Caco-2 (cell line): ENCODE measurements at places on chromosomes 5 and 9.
A peak's percentile ranks its signal among the peaks of the same experiment; 100 is the strongest.

DNA sequence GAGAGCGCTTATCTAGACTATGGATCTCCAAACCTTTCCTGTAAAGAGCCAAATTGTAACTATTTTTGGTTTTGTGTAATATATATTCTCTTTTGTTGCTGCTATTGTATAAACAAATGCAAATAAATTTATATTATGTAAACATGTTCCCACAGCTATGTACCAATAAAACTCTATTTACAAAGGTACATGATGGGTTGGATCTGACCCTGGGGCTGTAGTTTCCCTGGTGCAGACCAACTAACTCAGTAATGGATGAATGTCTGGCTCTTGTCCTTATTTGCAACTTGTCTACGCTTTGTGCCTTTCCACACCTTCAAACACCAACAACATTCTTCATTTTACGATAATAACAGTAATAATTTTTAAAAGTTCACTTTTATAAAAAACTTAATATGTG lies 27.5 kb upstream of the SPINK14 start:
- DNase-seq = no peak

- DNase-seq = no peak
Observed at GRCh38 chr9:124510650-124511425, 3.6 kb upstream of the NR5A1 start.

GRCh38 chr5:134503088-134503936 lies 22.2 kb upstream of the JADE2 start:
- no peak for DNase-seq

DNA sequence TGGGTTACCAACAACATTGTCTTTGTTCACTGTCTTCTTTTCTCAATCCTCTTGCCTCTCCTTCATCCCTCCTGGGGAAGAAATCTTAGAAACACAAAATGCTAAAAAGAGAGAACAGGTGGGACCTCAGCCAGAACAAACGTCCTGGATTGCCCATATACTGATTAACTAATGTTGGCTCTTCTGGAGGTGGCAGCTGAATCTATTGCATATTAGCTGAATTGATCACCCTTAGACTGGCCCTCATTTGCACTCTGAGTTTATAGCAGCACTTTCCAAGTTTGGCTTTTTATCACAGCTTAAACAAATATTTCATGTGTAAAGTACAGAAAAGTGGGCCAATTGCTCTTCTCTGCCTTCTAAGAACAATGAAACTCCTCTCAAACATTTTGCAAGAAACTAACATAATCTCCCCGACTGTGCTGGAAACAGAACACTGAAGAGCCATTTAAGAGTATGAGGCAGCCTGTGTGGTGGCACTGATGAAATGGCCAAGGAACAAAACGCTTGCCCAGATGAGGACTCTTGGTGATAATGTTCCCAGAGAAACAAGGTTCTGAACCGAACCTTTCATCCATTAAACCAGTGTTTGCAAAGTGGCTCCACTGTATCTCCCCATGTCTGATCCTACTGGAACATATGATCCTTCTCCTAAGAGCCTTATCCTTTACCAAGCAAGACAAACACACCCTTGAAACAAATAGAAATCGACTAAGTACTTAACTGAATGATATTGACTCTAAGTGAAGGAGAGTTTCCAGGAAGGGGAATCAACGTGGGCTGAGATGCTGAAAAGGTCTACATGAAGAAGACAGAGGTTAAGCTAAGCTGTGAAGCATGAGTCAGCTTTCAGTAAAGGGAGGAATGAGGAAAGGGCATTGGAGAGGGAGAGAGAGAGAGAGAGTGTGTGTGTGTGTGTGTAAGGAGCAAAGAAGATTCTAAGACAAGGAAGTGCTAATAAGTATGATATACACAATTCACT lies 83.2 kb upstream of the LIFR start:
- DNase-seq = no peak

- no peak for DNase-seq
Observed at GRCh38 chr9:133419005-133419404, 1.2 kb upstream of the REXO4 start.

GRCh38 chr5:64229163-64229774 lies 63.6 kb downstream of the RNF180 start:
- peak; percentile 26 for DNase-seq

DNA sequence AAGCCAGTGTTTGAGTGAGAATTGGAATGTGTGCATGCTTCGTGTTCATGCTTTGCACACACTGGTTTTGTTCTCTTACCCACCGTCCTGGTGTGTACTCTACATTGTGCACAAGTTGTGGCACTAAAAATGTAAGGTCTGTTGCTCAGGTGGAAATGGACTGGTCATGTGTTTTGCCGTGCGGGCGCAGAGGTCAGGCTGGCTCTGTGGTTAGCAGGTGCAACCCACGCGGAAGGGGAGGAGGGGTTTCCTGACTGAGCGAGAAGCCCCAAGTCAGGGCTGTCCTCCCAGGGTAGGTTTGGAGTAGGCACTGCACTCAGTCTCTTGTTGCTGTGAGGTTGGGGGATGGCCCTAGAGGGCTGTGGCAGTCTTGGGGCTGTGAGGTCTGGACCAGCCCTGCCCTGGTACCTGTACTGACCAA lies 86.6 kb downstream of the EHMT1 start:
- DNase-seq = no peak

- no peak for DNase-seq
Observed at GRCh38 chr9:98404237-98404636, 148.8 kb upstream of the TBC1D2 start.

DNA sequence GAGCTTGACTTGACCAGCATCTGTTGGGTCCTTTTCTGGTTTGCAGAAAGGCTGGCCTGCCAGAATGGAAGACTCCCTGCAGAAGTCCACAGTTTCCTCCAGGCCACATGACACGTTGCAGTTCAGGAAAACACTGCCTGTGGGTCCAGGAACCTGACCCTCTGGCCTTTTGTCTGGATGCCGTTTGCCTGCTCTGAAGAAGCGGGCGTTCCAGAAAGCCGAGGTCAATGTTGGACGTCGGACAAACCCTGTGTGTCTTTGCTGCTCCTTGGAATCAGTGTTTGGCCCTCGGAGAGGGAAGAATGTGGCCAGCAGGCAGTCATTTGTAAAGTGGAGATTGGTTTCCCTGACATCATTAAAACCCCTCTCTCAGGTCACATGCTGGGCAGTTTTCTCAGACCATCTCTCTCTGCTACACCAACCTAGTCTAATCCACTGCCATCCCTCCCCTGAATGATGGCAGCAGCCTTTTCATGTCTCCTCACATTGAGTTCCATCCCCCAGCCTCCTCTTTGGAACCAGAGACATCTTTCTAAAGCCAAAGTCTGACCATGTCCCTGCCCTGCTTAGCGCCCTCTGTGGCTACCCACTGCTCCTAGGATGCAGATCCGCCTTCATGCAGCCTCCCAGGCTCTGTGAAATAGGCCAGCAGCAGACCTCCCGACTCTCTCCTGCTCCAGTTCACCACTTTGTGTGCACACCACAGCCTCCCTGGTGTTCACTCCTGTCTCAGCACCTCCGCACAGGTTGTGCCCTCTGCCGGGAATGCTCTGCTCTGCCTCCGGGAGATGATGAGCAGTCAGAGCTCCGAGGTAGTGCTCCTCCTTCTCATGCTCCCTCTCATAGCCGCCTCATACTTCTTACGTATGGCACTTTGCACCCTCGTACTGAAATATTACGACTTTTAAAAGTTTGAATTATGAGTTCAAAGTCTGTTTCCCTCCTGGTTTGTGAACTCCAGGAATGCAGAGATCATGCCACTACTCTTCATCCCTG lies 75.6 kb downstream of the RALGPS1 start:
- no peak for DNase-seq

DNA sequence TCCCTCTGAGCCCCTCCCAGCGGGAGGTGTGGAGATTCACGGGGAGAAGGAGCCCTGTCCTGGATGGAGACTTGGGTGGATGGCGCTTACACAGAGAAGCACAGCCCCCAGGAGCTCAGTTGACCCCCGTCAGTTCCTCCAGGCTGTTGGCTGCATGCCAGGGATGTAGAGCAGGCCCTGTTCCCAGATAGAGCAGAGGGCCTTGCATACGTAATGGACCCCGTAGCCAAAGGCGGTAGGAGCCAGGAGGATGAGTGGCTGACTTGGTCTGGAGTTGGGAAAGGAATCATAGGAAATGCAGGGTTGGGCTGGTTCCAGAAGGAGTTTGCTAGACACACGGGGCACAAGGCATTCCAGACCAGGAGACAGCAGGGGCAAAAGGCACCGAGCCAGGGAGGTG lies 2.5 kb downstream of the PMPCA start:
- DNase-seq = no peak

- no peak for DNase-seq
Observed at GRCh38 chr5:1983919-1984695, 101.4 kb upstream of the IRX4 start.

GRCh38 chr5:51095486-51095885 lies 287.8 kb upstream of the ISL1 start:
- DNase-seq = no peak

- DNase-seq = no peak
Observed at GRCh38 chr5:29054694-29055093, 2016.3 kb upstream of the CDH9 start.

- DNase-seq = no peak
Observed at GRCh38 chr5:136538534-136538933, 173.2 kb upstream of the TRPC7 start.

DNA sequence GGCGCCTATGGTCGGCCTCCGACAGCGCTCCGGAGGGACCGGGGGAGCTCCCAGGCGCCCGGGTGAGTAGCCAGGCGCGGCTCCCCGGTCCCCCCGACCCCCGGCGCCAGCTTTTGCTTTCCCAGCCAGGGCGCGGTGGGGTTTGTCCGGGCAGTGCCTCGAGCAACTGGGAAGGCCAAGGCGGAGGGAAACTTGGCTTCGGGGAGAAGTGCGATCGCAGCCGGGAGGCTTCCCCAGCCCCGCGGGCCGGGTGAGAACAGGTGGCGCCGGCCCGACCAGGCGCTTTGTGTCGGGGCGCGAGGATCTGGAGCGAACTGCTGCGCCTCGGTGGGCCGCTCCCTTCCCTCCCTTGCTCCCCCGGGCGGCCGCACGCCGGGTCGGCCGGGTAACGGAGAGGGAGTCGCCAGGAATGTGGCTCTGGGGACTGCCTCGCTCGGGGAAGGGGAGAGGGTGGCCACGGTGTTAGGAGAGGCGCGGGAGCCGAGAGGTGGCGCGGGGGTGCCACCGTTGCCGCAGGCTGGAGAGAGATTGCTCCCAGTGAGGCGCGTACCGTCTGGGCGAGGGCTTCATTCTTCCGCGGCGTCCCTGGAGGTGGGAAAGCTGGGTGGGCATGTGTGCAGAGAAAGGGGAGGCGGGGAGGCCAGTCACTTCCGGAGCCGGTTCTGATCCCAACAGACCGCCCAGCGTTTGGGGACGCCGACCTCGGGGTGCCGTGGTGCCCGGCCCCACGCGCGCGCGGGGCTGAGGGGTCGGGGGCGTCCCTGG lies 561 bp downstream of the DAPK1 start:
- peak; percentile 71 for DNase-seq

DNA sequence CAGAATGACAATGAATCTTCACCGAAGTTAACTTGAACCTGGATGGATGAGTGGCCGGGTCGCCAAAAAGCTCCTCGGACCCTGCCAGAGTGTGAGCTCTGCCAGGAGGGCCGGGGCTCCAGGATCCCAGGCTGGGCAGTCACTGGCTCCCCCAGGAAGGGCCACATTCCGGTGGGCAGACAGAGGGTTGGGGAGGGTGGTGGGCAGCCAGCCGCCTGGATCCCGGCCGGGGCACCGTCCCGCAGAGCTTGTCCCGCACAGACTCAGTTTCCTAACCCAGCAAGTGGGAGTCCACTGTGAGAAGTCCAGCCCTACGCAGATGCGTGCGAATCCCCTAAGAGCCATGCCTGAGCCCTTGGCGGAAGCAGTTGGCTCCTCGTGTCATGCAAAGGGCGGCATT lies 10.3 kb upstream of the NOTCH1 start:
- DNase-seq = no peak

DNA sequence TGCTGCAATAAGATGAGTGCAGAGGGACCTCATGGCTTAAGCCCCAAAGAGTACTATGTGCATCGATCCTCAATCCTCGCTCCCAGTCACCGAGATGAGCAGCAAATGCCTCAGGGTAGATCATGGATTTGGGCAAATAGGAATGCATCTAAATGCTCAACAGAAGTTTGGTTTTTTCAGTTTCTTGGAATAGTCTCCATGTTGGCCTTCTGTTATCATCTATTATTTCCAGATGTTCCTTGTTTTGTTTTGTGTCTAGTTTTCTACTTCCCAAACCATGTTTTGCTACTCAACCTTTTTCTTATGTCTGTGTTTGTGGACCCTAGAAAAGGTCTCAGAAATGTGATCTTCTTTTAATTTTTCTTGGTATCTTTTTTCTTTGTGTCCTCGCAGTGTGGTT lies 43.5 kb upstream of the RASGRF2 start:
- DNase-seq = no peak

- no peak for DNase-seq
Observed at GRCh38 chr5:120345947-120346346, 118.2 kb upstream of the PRR16 start.

DNA sequence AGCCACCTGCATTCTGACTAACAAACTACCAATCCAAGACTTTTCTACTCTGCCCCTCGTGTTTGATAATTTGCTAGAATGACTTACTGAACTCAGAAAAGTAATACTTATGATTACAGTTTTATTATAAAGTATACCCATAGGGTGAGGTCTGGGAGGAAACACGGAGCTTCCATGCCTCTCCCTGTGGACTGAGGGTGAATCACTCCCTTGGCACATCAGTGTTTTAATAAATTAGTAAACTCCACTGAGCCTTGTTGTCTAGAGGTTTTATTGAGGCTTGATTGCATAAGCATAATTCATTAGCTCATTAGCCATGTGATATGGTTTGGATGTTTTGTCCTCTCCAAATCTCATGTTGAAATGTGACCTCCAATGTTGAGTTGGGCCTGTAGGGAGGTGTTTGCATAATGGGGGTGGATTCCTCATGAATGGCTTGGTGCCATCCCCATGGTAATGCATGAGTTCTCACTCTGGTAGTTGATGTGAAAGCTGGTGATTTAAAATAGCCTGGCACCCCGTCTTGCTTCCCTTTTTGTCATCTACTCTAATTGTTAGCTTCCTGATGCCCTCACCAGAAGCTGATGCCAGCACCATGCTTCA lies 233.6 kb upstream of the TRPC7 start:
- no peak for DNase-seq

GRCh38 chr5:91635950-91636734 lies 253.0 kb upstream of the ARRDC3 start:
- DNase-seq = no peak

- peak; percentile 36 for DNase-seq
Observed at GRCh38 chr5:109650493-109650892, 39.2 kb upstream of the MAN2A1 start.

DNA sequence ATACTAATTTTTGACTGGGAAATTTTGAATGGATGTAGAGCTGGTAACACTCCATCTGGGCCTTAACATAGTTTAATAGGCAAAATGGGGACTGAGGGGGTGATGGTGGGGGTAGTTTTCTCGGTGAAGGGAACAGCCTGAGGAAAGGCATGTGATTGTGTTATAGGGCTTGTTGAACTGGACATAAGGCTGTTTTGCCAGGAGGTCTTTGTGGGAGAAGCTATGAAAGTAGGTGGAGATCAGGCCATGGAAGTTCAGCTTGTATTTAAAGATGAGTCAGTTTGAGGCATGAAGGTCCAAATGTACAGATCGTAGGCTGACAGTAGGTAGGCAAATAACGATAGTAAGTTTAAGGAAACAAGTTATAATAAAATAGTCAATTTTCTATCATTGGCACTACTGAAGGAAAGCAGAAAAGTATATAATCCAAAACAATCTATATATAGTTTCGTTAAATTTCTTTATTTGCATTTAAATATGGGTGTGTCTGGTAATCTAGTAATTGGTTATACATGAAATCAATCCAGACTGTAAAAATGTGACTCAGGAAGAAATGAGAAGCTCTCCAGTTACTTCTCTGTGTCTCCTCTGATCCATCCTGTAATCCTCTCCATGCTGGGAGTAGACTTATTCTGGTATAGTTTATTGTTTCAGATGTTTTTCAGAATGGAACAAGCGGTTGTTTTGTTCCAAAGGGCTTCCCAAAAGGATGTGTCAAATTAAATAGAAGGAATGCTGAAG lies 2.8 kb downstream of the CSNK1G3 start:
- no peak for DNase-seq
